ENCODE measurements at places on chromosomes 12 and 14. TPM values are rescaled to one million over a fixed set of nuclear protein-coding genes. Genes with fewer than 3 reads are reported as not detected.

TMTC3 gene
- total RNA-seq: 86.5 TPM

CLEC14A gene
- total RNA-seq: 53.2 TPM

DNA sequence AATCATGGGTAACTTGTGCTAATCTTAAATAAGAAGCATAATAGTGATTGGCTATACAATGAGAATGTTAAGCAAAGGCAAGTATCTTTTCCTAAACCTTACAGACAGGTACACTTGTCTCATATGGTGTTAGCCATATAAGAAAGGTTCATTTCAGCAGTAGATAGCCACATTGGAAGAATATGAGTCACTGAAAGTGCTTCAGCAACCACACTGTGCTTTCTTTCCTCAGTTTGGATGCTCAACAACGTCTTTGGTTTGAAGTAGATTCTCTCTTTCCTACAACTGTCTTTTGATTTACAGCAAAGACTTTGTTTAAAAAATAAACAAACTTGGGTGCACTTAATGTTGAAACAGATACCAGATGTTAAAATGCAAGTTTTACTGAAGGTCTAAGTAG, 8.9 kb downstream of the DDHD1 start:
- no peak overlapping the region for H3K27ac ChIP-seq
- H3K27me3 ChIP-seq: no peaks in the 10 kb centered on the region
- no peaks in the 10 kb centered on the region for H3K36me3 ChIP-seq
- DNase-seq: no peak

ARMH4 gene
- total RNA-seq: 8.2 TPM

SFSWAP gene
- total RNA-seq: 25.3 TPM

DNA sequence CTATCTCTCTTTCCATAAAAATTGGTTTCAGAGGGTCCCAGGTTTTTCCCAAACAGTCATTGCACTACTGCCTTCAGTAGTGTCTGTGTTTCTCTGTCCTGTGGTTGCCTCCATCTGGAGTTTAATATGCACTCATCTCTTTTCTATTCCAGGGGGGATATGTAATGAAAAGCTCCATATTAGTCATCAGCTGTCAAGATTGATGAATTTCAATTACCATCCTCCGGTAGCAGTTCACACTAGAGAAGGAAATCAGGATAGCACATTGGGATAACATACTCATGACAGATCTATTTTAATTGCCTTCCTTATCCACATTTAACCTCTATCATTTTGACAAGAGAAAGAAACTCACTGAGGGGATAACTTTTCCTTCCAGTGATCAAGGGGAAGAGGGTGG, 589.0 kb upstream of the SEL1L start:
- no peaks in the 10 kb centered on the region for H3K27me3 ChIP-seq
- no peak overlapping the region for H3K4me3 ChIP-seq
- no peaks in the 10 kb centered on the region for H3K36me3 ChIP-seq
- H3K4me1 ChIP-seq: no peaks in the 10 kb centered on the region
- no peak for DNase-seq

GRCh38 chr14:77721437-77721836, 13.5 kb downstream of the SLIRP start:
- no peaks in the 10 kb centered on the region for H3K36me3 ChIP-seq
- H3K4me3 ChIP-seq: no peak overlapping the region
- H3K4me1 ChIP-seq: no peaks in the 10 kb centered on the region
- H3K27me3 ChIP-seq: no peaks in the 10 kb centered on the region
- no peak for DNase-seq

DNA sequence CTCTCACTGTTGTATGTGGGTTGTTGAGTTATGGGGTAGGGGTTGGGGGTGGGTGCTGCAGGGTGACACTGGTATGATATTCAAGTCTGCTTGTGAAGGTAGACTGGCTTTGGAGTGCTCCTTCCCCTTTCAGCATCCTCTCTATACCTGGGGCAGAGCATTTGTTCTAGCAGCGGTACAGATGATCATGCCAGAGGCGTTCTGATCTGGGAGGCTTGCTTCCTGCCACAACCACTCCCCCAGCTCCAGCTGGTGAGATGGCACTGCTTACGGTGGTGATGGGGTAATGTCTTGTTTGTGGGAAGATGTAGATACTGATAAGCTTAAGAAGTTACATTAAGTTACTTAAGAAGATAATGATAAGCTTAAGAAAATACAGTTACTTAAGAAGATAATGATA, 131.8 kb downstream of the ERC1 start:
- no peak for DNase-seq
- no peak overlapping the region for H3K4me3 ChIP-seq
- H3K27me3 ChIP-seq: no peaks in the 10 kb centered on the region
- no peaks in the 10 kb centered on the region for H3K36me3 ChIP-seq
- H3K27ac ChIP-seq: no peak overlapping the region

SMIM41 gene
- not detected for total RNA-seq

DNA sequence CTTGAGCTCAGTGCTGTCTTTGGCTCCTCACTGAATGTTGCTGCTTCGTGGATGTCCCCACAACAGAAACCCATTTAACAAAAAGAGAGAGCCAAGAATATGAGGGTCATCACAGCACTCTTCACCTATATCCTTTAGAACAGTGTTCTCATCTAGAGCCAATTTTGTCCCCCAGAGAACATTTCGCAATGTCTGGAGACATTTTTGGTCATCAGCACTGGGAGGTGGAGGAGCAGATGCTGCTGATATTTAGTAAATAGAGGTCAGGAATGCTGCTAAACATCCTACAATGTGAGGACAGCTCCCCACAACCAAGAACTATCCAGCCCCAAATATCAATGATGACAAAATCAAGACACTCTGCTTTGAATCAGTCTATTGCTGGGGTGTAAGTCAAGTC, 92.5 kb downstream of the BBS10 start:
- no peaks in the 10 kb centered on the region for H3K36me3 ChIP-seq
- no peaks in the 10 kb centered on the region for H3K4me1 ChIP-seq
- no peak for DNase-seq
- H3K27me3 ChIP-seq: no peaks in the 10 kb centered on the region
- H3K27ac ChIP-seq: no peak overlapping the region

RTL1 gene
- total RNA-seq: not detected

GRCh38 chr12:11798006-11798708, 148.7 kb downstream of the ETV6 start:
- DNase-seq: no peak
- peak overlapping the region; percentile 12 for H3K27ac ChIP-seq
- H3K4me3 ChIP-seq: no peak overlapping the region
- no peaks in the 10 kb centered on the region for H3K36me3 ChIP-seq
- H3K4me1 ChIP-seq: no peaks in the 10 kb centered on the region

GRCh38 chr12:13093848-13094220, 9.6 kb downstream of the GSG1 start:
- H3K27ac ChIP-seq: no peak overlapping the region
- no peaks in the 10 kb centered on the region for H3K36me3 ChIP-seq
- no peaks in the 10 kb centered on the region for H3K4me1 ChIP-seq
- H3K27me3 ChIP-seq: no peaks in the 10 kb centered on the region

- no peaks in the 10 kb centered on the region for H3K4me1 ChIP-seq
- H3K36me3 ChIP-seq: no peaks in the 10 kb centered on the region
- H3K27ac ChIP-seq: no peak overlapping the region
- no peak for DNase-seq
- no peak overlapping the region for H3K4me3 ChIP-seq
These were observed 14.8 kb downstream of the GRIP1 start for GRCh38 chr12:66664076-66664475.

DNA sequence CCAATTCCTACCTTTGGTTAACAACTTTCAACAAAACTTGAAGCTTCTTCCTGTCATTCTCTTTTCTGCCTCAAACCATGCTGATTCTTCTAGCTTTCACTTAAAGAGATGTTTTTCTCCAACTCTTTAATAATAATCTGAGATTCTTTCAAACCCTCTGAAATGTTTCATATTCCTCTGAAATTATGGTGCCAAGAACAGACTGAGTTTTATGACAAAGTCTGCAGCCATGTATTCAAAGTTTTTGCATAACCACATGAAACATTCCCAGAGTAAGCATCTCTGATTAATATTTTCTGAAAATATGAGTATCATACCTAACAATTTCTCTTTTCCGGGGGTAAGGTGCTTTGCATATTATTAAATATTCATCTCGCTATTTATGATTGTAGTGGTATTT, 59.1 kb upstream of the DCN start:
- no peaks in the 10 kb centered on the region for H3K27me3 ChIP-seq
- peak overlapping the region; percentile 79 for H3K27ac ChIP-seq
- no peak overlapping the region for H3K4me3 ChIP-seq
- no peaks in the 10 kb centered on the region for H3K36me3 ChIP-seq
- DNase-seq: no peak

KRT73 gene
- not detected for total RNA-seq

GDF3 gene
- not detected for total RNA-seq

WIF1 gene
- total RNA-seq: 7.7 TPM

GRCh38 chr14:21496453-21496852, 14.7 kb downstream of the METTL3 start:
- no peak overlapping the region for H3K4me3 ChIP-seq
- no peaks in the 10 kb centered on the region for H3K27me3 ChIP-seq

All from uterus (tissue), 4 donors.